ENCODE measurements at places on chromosomes 2 and 18.

DNA sequence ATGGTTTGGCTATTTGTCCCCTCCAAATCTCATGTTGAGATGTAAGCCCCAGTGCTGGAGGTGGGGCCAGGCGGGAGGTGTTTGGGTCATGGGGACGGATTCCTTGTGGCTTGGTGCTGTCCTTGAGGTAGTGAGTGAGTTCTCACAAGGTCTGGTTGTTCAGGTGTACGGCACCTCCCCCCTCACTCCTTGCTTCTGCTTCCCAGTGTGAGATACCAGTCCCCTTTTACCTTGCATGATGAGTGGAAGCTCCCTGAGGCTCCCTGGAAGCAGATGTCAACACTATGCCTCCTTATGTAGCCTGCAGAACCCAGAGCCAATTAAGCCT lies 232.6 kb downstream of the LDLRAD4 start:
- no peak for DNase-seq

GRCh38 chr2:236552212-236552542 lies 17.4 kb upstream of the ACKR3 start:
- DNase-seq, result no peak

DNA sequence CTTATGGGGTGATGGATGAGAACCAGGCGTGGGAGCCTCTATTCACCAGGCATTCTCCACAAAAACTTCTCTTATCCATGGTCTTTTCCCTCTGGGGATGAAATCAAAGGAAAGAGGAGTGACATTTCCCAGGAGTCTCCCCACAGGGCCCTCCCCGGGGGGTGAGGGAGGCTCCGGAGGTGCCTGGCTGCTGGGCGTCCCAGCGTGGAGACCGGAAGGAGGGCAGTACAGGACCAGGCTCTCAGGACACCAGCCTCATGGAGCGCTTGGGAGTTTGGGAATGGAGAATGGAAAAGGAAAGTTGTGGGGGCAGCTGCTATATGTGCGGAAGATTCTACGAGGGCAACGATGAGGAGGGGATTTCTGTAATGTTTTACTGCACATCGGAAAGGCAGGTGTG lies 22.1 kb downstream of the CIB4 start:
- DNase-seq, result no peak

GRCh38 chr2:160363961-160364360 lies 129.6 kb downstream of the RBMS1 start:
- no peak for DNase-seq

DNA sequence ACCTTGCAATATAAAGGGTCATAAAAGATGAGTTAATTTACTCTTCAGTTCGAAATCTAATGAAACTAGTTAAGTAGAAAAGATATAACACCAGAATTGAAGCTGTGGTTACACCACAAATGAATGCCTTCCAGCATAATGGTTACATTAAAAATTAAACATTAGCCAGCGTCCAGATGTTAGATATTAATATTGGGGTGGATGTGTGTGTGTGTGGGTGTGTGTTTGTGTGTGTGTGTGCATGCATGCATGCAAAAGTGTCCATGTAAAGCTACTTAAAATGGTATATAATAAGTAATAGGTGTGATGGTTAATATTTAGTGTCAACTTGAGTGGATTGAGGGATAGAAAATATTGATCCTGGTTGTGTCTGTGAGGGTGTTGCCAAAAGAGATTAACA lies 170.4 kb upstream of the FN1 start:
- DNase-seq, result no peak

DNA sequence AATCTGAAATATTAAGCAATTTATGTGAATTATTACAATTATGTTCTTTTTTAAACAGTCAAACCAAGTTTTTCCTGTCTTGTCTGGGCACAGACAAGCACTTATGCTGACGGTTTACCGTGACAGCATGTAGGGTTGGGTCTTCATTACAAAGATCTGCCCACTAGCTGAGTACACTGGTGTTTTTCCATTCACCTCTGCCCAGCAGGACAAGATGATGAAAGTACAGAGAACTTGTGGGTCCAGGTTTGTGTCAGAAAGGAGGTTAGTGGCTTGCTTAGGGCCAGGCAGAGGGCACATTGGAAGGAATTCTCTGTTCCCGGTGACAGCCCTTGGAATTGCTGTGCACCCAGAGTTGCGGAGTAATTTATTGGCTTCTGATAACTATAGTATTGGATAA lies 14.0 kb downstream of the NABP1 start:
- DNase-seq, result no peak

- DNase-seq, result peak; percentile 94
Measured at GRCh38 chr2:62586981-62587380, 81.0 kb upstream of the TMEM17 start.

- no peak for DNase-seq
Measured at GRCh38 chr2:167689444-167689843, 558.0 kb downstream of the STK39 start.

- DNase-seq, result no peak
Measured at GRCh38 chr2:237276716-237277490, 137.1 kb downstream of the COL6A3 start.

DNA sequence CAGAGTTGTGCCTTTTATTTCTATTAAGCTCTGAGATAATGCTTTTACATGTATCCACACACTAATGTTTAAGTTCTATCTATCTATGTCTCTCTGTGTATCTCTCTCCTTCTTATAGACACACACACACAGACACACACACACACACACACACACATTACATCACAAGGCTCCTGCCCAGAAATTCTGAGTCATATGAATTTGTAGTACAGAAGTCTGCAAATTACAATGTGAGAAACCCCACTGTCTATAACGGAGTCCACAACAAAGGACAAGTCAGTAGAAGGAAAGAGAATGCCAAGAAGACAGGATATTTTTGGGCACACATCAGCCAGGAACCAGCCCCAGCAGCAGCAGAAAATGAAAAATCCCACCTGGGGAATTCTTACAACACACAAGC lies 142.4 kb downstream of the EN1 start:
- DNase-seq, result peak; percentile 92

- no peak for DNase-seq
Measured at GRCh38 chr18:49435170-49435569, 25.3 kb downstream of the DYM start.
